ENCODE measurements at places on chromosomes 11 and 22.

GRCh38 chr22:24025475-24025874, 14.4 kb downstream of the CABIN1 start:
- DNase-seq = no peak

DNA sequence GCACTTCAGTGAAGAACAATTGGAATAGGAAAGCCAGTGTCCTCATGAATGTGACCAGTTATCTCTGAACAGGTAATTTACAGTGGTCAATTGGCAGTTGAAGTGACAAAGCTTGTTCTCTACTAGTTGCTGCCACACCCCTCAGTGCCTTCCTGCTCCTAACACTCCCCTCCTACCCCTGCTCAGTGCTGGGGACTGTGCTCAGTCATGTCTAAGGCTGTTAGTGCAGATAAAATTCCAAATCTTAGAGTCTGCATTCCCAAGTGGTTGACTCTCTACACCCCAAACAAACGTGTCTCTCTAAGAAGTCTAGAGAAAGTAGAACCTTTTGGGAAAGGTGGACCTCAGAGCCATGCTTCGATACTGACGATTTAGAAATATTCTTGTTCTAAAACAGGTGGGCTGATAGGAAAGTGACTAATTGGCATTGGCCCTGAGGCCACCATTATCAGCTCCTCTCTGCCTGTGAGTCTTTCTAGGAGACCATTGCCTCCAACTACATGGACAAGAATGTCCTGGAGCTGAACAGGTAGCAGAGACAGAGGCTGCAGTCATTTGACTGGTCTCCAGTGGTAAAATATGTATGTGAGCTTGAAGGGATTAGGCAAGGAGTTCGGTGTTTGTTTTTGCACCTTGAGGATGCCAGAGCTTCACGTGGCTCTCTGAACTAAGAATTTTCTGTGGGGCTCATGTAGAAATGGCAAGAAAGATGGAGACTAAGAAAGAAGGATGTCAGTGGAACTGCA, 22.1 kb upstream of the NNMT start:
- no peak for DNase-seq

GRCh38 chr11:47995360-47995769, 15.0 kb downstream of the PTPRJ start:
- no peak for DNase-seq

- DNase-seq = peak; percentile 70
These were observed 8.6 kb upstream of the CD82 start for GRCh38 chr11:44556735-44557409.

- no peak for DNase-seq
These were observed 25.8 kb downstream of the ARVCF start for GRCh38 chr22:19990609-19991394.

DNA sequence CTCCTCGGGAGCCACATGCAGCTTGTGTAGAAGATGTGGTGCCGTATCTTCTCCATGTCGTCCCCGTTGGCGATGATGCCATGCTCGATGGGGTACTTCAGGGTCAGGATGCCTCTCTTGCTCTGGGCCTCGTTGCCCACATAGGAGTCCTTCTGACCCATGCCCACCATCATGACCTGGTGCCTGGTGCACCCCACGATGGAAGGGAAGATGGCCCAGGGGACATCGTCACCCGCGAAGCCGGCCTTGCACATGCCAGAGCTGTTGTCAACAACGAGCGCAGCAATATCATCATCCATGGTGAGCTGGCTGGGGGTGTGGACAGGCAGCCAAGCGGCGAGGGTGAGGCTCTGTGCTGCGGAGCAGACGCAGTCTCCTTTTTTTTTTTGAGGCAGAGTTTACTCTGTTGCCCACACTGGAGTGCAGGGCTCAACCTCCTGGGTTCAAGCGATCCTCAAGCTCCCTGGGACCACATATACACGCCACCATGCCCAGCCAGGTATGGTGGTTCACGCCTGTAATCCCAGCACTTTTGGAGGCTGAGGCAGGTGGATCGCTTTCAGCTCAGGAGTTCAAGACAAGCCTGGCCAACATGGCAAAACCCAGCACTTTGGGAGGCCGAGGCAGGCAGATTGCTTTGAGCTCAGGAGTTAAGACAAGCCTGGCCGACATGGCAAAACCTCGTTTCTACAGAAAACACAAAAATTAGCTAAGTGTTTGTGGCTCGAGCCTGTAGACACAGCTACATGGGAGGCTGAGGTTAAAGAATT, 17.3 kb upstream of the EP300 start:
- DNase-seq = no peak

GRCh38 chr11:122348659-122349409, 232.8 kb upstream of the BLID start:
- DNase-seq = no peak

DNA sequence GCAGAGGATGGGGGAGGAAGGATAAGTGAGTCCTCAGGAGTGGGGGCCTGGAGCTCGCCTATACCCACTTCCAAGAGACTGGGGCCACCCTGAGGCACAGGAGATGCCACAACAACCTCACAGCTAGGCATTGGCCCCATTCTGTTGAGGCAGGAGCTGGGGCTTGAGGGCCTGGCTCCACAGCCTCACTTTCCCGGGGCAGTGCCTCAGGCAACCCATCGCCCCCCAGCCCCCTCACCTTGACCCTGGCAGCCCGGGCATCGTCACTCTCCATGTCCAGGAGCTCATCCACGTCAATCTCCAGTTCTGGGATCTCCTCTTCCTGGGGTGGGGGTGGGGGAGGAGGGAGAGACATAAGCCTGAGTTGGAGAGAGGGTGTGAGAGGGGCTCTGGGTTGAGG, 1.8 kb downstream of the PPP1R14B start:
- DNase-seq = no peak

GRCh38 chr11:130580372-130580771, 131.9 kb downstream of the ADAMTS15 start:
- DNase-seq = peak; percentile 96

GRCh38 chr22:20441631-20442484, 4.2 kb upstream of the SCARF2 start:
- DNase-seq = no peak

DNA sequence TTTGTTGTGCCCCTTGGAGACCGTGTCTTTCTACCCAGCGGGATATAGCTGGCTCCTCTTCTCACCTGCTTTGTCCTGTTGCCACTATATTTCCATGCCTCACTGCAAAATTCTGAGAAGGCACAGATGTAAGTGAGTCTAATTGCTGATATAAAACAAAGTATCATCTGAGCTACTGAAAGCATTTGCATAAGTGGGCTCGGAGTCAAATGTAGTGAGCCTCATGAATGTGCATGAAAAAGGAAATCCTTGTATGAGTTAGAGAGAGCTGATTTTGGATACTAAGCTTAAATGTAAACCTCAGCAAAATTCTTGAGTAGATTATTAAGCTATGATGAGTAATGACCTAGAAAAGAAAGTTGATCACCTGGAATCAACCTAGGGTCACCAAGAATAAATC, 13.9 kb downstream of the OVCH2 start:
- DNase-seq = no peak

- no peak for DNase-seq
These were observed 56.4 kb downstream of the DKK3 start for GRCh38 chr11:11952036-11952435.

DNA sequence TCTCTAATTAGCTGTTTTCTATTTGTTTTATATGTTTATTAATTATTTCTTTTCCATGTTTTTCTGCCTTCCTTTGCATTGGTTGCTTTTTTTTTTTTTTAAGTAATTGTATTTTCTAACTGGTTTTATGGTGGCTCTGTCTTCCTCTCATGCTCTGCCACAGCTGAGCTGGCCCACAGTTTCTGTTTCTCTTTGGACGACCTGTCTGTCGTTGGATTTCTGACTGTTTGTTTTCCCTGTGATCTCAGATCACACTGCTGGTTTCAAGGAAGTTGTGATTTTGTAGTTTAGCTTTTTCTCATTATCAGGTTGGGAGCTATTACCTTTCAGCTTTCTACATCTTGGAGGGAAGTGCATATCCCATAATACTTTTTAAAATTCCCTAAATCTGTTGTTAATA, 15.9 kb upstream of the OR6M1 start:
- DNase-seq = no peak

DNA sequence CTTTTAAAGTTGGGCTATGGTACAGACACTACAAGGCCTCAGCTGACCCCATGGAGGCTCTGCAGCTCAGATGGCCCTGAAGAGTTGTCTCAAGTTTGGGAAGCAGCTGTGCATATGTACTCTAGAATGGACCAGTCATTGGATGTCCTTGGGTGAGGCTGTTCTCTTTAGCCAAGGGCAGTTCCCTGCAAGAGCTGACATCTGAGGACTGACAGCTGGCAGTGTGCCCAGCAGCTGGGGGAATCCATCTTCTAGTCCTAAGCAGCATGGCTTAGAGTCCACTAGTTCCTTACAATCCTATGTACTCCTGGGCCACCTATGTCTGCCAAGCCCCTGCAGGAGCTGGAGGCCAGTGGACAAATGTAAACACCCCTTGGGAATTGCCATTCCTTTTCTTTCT, 76.5 kb downstream of the C11orf91 start:
- DNase-seq = no peak

DNA sequence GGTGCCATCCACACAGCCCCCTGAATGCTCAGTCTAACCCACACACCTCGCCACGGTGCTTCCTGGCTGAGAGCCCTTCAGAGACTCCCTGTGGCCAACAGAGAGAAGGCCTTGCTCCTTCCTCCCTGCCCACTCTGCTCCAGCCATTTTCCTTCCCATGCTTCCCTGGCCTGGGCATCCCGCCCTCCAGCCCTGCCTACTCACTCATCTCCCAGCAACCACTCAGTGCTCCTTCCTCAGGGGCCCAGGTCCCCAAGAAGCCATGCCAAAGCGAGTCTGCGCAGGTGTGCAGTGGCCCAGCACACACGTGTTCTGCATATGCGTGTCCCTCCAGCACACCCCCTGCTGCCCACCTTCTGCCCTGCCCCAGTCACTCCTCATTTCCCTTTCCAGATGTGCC, 56.4 kb downstream of the NECTIN1 start:
- DNase-seq = no peak
